ENCODE measurements at places on chromosomes 3 and 15.

GRCh38 chr3:82085356-82085755 lies 323.9 kb upstream of the GBE1 start:
- no peak for DNase-seq

DNA sequence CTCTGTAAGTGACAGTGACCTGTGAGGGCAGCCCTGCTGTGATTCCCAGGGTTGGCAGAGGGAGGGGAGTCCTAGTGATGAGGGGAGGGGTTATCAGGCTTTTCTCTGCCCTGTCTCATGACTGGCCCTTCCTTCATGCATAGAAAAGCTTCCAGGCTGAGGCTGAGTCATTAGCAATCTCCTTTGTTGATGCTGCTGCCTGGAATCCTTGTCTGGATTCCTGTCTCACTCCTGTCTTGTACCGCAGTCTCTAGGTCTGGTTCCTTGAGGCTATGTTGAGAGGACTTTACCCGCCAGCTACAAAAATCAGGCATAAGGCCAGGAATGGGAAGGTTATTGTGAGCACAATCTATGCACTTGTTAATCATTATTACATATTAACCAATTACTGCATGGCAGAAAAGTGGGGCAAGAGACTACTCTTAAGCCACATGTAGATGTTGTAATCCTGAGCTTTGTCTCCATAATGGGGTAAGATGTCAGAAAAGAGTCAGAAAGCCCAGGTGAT lies 7.2 kb downstream of the KLHL6 start:
- no peak for DNase-seq

DNA sequence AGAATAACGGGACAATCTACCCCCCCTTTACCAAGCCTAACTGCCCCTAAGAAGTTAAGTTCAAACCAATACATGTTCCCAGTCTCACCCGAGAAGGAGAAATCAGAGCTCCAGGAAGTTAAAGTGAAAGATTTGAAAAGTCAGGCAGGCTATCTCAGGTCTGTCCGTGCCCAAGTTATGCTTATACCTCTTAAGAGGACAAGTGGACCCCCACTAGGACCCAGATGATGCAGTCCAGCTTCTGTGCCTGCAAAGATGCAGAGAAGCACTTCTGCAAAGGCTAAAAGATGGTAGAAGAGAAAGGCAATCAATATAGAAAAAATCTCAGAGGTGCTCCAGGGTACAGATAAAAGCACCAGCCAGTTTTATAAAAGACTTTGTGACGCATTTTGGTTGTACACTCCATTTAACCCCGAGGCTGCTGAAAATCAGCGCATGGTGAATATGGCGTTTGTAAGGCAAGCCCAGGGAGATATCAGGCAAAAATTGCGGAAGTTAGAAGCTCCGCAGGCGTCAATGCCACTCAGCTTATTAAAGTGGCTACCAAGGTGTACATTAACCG lies 9.8 kb upstream of the SLC9C1 start:
- DNase-seq, result no peak

- DNase-seq, result no peak
These were observed 659 bp upstream of the ARRDC4 start for GRCh38 chr15:97959724-97960363.

GRCh38 chr3:32399030-32399620 lies 7.5 kb downstream of the CMTM7 start:
- peak; percentile 7 for DNase-seq

GRCh38 chr15:76776969-76777368 lies 128.2 kb downstream of the SCAPER start:
- DNase-seq, result no peak

DNA sequence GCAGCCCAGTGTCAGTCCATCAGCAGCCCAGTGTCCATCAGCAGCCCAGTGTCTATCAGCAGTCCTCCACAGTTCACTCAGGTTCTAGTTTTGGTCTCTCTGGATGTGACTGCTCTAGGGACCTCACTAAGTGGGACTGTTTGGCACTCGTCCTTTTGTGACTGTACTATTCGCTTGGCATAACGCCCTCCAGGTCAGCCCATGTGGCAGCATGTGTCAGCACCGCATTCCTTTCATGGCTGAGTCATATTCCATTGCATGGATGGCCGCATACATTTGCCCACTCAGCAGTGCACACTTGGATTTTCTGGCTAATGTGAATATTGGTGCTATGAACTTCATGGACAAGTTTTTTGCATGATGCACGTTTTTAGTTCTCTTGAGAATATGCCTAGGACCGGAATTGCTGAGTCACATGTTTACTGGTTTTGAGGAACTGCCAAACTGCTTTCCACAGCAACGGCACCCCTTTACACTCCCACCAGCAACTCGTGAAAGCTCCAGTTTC lies 16.4 kb downstream of the CHST13 start:
- DNase-seq, result no peak

DNA sequence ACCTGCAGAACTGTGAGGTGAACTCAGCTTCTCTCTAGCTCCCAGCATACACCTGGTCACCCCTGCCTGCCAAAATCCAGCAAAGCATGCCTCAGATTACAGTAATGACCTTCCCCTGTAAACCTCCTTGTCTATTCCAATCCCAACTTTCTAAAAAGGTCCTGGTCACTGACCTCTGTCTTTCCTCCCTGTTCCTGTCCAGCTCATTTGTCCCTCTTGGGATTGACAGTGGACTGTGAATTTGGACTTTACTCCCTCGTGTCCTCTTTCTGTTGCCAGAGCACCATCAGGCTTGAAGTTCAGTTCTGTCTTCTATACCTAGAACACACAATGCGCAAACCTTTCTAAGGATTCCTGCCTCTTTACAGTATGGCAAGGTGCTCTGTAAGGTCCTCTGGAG lies 50.3 kb downstream of the MTHFS start:
- DNase-seq, result no peak

GRCh38 chr3:188839187-188839695 lies 332.5 kb upstream of the TPRG1 start:
- DNase-seq, result no peak

GRCh38 chr3:189937302-189938127 lies 183.2 kb downstream of the P3H2 start:
- DNase-seq, result no peak

DNA sequence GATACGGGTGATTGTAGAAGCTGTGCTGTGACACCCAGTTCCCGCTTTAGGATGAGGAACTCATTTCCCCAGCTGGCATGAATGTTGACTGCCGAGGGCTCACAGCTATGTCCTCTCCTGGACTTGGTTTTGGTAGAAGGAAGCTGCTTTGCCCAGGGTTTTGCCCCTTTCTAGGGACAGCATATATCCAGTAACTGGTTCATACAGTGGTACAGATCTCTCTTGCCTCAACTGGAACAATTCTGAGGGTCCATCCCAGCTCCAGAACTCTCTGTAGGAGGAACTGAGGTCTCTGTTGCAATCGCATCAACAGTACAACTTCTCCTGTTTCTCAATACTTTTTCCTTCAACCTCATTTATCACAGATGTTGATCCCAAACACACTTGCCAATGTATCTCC lies 54.5 kb upstream of the FNDC3B start:
- DNase-seq, result no peak

DNA sequence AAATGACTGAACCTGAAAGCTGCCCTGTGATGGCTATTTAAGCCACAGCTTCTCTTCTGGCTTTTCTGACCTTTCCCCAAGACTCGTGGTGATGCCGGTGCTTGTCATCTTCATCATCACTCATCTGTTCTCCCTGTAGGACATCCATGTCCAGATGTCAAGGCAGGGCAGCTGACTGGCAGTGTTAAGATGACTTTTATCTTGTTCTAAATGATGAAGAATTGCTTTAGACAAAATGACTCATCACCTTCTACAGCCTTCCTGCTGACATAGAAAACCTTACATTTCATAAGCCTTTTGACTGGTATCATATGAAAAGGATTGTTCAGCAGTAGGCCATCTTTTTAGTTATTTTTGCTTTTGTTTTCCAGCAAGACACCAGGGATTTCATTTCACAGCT lies 67.0 kb upstream of the GPR149 start:
- no peak for DNase-seq

DNA sequence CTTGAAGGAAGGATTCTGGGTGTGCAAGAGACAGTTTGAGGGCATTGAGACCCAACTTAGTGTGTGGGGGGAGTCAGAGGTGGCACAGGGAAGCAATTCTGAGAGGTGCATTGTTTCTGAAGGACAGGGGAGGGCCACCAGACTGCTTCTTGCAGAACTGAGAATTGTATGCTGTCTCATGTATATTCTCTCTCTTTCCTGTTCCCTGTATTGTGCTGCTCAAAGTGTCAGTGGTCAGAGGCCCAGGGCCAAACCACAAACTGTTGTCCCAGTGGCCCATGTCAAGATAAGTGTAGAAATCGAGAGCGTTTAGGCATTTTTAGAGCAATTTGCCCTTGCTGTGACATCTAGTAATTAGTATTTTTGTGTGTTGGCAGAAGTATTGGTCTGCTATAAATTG lies 567.1 kb downstream of the EDEM1 start:
- no peak for DNase-seq

DNA sequence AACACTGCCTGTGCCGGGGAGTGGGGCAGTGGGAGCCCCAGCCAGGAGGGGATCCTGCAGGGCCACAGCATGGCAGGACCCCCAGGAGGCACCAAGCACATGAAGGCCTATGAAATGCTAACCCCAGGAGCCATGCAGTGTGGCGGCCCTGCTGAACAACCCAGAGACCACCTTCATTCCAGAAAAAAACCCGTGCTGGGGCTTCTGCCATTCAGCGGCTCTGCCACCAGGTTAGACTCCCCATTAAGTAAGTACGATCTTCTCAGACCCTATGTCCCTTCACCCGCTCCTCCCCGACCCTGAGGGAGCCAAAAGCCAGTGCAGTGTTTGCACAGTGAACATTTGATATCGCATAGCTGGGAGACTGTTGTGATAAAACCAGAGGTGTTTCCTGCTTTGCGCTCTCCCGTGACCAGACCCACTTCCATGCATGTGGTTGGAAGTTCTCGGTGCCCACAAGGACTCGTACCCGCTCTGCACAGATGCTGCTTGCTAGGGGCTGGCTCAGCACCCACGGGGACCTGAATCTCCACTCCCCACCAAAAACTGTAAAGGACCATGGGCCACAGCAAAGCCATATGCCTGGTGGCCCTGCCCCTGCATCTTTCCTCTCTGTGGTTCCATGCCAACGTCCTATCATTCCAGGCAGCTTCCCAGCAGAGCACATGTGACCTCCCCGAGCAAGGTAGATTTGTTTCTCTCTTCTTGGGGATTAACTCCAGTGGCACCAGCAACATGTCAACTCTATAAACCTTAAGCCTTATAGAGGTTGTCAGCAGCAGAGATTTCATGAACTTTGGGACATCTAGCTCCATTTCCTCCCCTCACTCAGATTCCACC lies 5.3 kb downstream of the PLA2G4D start:
- no peak for DNase-seq

DNA sequence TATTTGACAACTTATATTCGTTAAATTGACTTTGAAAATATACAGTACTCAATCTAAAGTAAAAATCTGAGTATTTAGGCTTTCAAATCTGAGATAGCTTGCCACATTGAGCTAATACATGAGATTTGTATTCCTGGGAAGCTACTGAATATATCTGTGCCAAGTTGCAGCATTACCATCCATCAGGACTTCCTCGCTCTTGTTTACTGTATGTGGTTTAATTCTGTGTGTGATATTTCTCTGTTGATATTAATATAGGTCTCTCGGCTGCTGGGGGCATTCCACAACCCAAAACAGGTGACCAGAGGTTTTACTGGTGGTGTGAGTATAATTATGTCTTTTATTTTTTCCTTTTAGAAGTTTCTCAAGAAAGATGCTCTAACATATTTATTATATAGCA lies 5.8 kb downstream of the IDH3A start:
- no peak for DNase-seq

DNA sequence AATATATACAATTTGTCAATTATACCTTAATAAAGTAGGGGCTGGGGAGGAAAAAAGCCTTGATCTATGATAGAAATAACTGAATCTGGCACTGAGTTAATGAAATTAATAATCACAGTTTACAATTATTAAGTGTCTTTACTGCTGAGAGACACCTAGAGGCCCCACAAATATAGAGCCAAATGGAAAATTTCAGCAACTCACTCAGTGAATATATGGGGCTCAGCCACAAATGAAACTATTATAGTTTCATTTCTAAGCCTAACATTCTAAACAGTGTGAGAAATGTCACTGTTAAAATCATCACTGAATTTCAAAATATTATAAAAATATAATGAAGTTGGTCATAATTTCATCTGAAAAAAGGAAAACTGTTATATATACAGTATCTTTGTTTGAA lies 40.3 kb downstream of the GNB4 start:
- DNase-seq, result no peak

GRCh38 chr3:75048650-75049049 lies 434.2 kb upstream of the CNTN3 start:
- no peak for DNase-seq

DNA sequence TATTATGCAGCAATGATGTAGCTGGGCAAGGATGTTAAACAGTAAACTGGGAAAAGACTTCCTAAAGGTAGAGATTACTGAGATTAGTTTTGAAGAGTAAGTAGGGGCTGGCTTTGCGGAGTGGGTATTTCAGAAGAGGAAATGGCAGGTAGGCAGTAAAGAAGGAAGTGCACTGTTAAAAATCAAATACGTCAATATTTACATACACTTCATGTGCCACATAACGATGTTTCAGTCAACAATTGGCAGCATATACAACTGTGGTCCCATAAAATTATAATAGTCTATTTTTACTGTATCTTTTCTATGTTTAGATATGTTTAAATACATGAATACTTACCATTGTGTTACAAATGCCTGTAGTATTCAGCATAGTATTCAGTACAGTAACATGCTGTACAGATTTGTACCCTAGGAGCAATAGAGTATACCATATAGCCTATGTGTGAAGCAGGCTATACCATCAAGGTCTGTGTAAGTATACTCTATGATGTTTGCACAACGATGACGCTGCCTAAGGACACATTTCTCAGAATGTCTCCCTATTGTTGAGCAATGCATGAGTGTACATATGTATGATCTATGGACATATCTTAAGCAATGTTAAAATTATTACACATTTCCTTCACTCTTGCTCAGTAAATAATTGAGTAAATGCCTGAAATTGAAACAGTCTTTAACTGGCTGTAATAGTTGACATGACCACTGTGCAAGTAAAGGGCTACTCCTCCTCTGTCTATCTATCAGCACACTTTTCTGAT lies 196.7 kb downstream of the ISL2 start:
- DNase-seq, result no peak

DNA sequence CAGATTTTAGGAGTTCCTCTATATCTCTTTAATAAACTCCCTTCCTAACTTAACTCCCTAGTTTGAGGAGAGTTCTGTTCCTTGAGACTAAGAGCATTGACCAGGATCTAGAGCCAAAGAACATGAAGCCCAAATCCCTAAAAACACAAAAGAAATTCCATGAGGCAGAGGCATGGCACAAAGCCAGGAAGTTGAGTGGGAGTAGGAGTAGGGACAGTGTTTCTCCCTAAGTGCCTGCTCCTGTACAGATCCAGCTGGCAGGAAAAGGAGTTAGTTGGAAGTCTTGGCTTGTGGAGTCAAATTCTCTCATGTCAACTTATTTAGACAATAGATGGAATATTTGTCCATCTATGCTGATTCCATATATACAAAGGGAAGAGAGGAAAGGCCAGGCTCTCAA lies 11.4 kb downstream of the ACTC1 start:
- DNase-seq, result no peak

GRCh38 chr3:69745505-69745904 lies 6.2 kb downstream of the MITF start:
- no peak for DNase-seq
